ENCODE measurements at places on chromosomes 6 and 20. TPM values are rescaled to one million over a fixed set of nuclear protein-coding genes. Genes with fewer than 3 reads are reported as not detected.

GRCh38 chr20:48431653-48432493 lies 395.9 kb downstream of the PREX1 start:
- no peak for DNase-seq

- DNase-seq = no peak
These were observed 354.5 kb upstream of the SYNCRIP start for GRCh38 chr6:85997206-85997605.

Gene RAB44
- total RNA-seq = not detected

DNA sequence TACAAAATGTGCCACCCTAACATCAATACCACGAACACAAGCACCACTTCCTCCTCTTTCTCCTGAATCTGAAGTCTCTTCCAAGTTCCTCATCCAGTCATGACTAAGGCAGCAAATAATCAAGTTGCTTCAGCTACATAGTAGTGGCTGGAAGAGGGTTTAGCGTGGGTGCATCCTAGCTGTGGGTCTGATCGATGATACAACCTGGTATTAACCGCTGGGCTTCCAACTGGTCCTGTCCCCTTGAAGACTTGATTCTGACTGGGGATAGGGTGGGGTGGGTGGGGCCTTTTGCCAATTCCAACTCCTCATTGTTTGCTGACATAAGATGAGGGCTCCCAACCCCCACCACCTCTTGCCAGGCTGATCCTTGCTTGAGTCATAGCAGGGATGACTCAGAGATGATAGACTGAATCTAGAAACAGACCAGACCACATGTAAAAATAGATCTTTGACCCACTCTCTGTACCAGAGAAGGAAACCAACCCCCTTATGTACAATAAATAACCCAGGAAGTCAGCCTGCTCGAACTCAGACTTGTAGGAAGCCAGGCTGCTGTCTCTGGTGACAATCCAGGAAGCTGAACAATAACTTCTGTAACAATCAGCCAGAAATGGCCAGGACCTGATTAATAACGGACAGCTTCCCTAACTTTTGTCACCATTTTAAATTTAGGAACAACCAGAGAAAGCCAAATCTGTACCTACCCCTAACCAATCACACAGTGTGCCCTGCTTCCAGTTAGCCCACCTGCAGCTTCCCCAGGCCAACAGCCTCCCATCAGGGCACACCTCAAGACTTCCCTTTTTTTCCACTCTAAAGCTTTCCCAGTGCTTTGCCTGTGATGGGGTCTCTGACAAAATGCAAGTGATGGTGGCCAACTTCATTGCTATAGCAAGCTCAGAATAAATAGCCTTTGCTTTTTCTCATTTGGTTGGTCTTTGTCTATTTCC lies 68.9 kb upstream of the FAM184A start:
- DNase-seq = no peak

Gene SLC52A3
- 2.1 TPM for total RNA-seq

GRCh38 chr6:125154118-125154760 lies 666 bp downstream of the TPD52L1 start:
- peak; percentile 70 for DNase-seq

GRCh38 chr6:30685157-30686008 lies 1.1 kb downstream of the PPP1R18 start:
- peak; percentile 69 for DNase-seq

Gene FILIP1
- 0.66 TPM for total RNA-seq

DNA sequence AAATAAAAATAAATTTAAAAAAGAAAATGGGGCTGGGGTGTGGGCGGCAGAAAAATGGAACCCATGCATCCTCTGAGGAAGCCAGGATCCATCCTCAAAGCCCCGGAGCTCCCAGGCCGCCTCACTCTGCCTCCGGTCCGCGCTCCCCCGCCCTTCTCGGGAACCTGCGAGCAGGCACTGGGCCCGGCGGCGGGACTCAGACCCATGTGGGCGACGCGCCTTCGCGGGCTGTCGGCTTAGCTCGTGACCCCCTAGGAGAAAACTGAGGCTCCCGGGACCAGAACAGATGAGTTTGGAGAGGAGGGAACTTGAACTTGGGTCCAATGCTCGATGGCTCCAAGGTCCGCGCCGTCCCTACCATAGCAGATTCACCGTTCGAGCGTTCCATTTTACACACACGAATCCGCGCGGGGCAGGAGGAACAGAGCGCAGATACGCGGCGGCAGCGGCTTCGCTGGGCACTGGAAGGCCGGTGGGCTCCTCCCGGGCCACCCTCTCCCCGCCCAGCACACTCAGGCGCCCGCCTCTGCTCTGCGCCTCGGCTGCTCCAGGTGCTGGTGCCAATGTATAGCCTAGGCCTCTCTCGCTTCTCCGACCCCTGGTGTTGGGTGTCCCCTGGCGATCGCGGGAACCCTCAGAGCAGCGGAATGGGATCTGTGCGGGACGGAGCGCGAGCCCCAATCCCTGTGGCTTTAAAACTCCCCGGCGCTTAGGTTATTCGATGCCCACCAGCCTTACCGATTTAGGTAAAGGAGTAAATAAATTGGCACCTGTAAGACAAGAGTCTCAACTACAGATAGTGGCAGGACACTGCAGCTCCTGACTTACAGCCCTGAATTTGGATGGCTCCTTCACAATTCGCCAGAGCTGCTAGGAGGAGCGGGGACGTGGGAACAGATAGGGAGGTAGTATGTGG lies 39.2 kb downstream of the DPPA5 start:
- DNase-seq = no peak

DNA sequence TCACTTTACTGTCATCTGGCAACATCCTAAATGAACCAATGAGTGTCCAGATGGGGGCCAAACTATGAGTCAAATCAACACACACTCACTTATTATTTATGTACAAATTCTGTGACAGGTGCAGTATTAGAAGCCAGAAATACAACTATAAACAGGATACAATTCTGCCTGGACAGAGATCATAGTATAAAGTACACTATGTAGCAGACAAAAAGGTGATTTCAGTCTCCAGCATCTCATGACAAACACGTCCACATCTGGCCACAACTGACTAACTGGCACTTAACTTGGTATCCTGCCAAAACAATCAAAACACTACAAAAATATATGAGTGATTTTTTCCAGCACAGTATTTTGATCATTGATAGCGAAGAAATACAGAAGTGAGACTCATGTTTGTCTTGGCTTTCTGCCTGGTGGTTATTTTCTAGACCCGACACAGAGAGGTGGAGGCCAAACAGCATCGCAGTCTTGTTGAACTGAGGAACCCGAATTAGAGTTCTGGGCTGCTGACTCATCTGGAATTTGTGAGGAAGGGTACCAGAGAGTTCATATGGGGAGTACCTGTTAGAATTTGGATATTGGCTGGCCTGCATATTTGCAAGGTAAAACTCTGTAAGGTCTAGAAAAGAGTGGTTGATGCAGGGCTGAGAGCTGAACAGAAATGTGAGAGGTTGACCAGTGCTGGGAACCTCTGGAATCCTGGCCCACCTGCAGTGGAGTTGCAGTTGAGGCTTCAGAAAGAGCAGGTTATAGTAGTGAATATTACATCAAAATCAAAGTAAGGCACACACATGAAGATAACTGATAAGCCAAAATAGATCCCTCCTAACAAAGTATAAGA lies 475.2 kb downstream of the PTPRT start:
- DNase-seq = no peak

DNA sequence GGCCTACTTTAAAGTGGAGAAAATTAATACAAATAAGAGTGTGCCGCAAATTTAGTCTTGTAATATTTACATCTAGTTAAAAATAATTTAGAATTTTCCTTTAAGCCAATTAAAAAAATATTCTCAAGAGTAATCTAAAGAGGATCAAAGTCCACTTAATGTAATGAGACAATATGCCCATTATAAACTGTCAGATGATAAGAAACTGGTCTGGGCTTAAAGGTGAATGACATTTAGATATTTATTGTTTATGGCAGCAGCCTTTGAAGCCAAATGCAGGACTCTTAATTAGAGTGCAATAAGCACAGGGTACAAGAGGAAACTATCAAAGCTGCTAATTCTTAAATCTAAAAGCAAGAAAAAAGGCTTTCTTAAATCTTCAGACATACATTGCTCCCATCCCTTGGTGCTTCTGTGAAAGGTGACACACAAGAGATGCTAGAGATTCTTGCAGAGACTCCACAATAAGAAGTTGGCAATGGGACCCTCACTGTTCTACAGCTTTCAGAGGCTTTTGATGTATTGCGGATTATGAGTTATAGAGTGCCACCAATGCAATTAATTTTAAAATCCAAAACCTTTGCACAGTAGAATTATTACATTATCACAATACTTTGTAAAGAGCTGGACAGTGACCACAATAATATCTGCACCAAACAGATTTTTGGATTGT lies 116.1 kb downstream of the MAN1A1 start:
- no peak for DNase-seq

GRCh38 chr6:75499640-75500039 lies 6.0 kb upstream of the FILIP1 start:
- DNase-seq = no peak

GRCh38 chr6:100612094-100612493 lies 147.4 kb upstream of the SIM1 start:
- DNase-seq = no peak

DNA sequence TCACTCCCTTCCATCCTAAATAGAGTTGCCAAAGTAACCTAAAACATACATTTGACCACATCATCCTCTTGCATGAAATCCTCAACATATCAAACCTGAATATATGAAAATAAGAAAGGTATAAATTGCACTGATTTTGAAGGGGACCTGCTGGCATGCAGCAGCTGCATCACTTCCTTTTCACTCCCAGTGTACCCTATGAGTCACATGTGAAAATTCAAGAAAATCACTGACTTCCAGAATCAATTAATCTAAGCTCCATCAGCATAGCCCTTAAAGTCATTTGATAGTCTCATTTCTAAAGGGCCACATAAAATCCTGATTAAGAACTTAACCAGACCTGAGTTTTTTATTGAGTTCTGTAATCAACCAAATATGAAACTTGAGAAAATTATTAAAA lies 24.3 kb downstream of the SNX14 start:
- DNase-seq = no peak

GRCh38 chr20:3158968-3159431 lies 665 bp downstream of the FASTKD5 start:
- DNase-seq = no peak

Gene PRPH2
- total RNA-seq = 0.40 TPM

Gene XPO5
- total RNA-seq = 66.0 TPM

Gene ZFAND3
- 94.0 TPM for total RNA-seq

Gene ID4
- total RNA-seq = 38.5 TPM

Gene HMGCLL1
- 0.20 TPM for total RNA-seq

Gene RAET1L
- not detected for total RNA-seq

- DNase-seq = no peak
These were observed 28.0 kb downstream of the IGF2R start for GRCh38 chr6:159996626-159997497.

DNA sequence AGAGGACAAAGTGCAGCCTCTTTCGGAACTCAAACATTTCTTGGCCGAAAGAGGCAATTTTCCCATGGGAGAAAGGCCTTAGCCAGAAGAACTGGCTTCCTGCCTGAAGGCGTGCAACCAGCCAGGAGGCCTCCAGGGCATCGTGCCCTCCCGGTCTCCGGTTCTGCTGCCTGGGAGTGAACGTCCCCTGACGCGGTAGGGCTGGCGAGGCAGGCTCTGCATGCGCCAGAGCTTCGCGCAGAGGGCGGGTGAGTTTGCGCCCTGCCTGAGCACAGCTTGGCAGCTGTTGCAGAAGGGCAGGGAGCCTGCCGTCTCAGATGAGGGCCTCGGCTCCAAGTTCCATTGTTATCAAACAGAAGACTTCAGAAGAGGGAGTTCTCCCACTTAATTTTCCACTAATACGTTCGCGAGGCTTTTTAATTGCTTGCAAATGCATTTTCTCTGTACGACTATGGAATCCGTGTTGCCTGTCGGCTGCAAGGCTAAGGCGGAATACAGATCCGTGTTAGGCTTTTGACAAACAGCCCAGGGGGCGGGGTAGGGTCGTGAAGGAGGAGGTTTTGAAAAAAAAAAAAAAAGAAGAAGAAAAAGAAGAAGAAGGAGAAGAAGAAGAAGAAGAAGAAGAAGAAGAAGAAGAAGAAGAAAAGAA lies 5.5 kb upstream of the TFAP2D start:
- DNase-seq = peak; percentile 81

DNA sequence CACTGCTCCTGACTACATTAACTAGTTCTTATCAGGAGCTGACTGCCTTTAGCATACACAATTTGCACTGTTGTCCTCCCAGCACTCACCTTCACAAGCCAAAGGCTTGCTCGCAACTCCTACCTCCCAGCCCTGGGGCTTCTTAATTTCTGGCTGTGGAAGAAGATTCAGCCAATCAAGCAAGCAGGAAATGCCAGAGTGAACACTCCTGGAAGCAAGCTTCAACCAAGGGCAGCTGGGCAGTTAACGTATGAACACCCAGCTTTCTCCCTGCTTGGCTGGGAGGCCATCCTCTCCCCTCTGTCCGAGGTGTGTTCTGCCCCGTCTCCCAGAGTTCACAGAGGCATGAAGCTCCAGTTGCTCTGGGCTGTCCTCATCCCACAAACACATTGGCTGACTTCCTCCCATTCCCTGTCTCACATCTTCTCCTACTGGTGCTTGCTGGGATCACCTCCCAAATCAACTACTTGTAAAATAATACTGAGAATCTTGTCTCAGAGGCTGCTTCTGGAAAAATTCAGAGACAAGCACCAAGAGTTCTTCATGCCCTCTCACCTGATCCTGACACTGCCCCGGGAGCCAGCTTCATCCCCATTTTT lies 15.3 kb upstream of the SRSF6 start:
- peak; percentile 77 for DNase-seq

- DNase-seq = no peak
These were observed 57.3 kb downstream of the MAP3K5 start for GRCh38 chr6:136734977-136735376.

DNA sequence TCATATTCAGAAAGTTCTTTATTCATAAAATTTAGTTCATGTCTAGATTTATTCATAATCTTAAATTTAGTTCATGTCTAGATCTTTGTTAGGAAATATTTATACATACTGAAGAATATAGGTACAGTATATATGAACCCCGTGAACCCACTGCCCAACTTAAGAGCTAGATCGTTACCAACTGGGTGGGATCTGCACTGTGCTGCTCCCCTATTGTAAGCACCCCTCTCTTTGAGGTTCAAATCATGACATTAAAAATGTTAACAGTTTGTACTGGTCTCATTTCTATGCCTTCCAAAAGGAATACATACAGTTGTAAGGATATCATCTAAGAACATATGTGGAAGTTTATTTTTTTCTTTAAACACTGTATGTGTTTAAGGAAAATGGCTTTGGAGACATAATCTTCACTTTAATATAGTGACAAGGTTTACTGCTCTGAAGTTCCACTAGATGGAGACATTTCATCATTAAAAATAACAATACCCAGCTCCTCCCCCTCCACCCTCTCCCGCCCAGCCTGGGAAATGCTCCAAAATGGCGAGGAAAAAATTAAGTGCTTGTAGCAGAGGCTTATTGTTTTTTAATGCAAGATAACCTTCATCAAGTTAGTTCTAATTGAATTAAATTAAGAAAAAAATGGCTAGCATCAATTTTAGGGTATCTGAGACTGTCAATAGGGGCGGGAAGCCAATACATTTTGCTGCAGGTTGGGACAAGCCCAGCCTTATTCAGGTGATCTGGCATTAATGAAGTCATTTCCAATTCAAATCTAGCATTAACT lies 104.1 kb upstream of the TRAF3IP2 start:
- DNase-seq = peak; percentile 76

Gene INSM1
- 0.35 TPM for total RNA-seq

Data from endodermal cell (in vitro differentiated cells).